ENCODE measurements at places on chromosomes 7 and 10.

GRCh38 chr10:75507469-75507868 is 76.0 kb downstream of the LRMDA start:
- DNase-seq, result no peak

DNA sequence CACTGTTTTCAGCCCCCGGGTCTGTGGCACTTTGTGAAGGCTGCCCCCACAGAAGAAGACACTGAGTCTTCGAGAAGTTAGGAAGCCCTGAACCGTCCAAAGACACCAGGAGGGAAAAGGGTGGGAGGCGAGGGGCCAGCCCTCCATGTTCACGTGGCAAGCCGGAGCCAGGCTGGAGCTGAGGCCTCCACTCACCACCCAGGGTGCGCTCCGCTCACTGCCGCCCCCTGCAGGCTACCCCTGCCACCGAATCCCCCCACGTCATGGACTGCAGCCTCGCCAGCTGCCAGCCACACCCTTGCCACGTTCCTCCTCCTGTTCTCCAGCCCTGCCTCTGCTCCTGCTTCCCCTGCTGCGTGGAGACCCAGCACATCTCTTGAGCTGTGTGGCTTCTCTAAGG is 59.0 kb upstream of the EN2 start:
- no peak for DNase-seq

GRCh38 chr10:54826994-54827560 is 26.0 kb upstream of the PCDH15 start:
- no peak for DNase-seq

- no peak for DNase-seq
These were observed 29.6 kb downstream of the POR start for GRCh38 chr7:75944507-75944906.

- peak; percentile 58 for DNase-seq
These were observed 8.4 kb upstream of the INMT start for GRCh38 chr7:30743371-30744074.

- peak; percentile 99 for DNase-seq
These were observed 102.9 kb upstream of the FAM20C start for GRCh38 chr7:89232-90019.

- DNase-seq, result no peak
These were observed 7.5 kb downstream of the FGFR2 start for GRCh38 chr10:121590772-121591171.

DNA sequence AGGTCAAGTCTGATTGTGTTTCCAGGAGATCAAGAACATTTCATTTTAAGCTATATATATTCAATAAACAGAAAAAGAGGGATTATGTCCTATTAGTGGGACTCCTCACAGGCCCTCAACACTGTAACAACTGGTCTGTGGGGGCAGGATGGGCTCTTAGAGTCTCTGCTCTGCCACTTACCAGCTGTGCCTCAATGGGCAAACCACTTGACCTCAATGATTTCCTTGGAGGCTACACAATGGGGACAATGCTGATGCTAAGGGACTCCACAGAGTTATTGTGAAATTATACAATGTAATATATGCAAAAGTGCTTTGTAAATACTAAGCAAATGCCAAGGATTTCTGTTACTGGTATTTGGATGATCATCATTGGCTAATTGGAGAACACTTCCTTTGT is 33.2 kb upstream of the MXI1 start:
- DNase-seq, result no peak

DNA sequence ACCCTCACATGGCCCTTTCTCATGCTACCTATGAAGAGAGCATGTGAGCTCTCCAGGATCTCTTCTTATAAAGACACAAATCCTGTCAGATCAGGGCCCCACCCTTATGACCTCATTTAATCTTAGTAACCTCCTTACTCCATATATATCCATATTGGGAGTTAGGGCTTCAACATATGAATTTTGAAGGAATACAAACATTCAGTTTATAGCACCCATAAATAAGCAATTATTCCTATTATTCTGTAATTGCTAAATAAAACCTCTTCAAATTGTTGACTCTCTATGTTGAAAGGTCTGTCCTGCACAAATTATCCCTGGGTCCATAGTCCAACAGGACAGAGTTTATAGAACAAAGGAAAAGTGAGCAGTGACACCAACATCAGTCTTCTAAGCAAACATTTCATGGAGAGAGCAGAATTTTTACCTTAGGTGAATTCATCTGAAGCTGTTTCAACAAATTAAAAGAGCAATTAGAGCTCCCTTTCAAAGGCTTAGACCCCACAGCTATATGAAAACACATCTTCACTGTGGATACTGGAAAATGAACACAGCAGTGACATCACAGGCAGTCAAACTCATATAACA is 12.2 kb downstream of the DOCK4 start:
- no peak for DNase-seq

GRCh38 chr10:112124866-112125265 is 58.7 kb downstream of the GPAM start:
- no peak for DNase-seq

- DNase-seq, result no peak
These were observed 81.4 kb upstream of the SHH start for GRCh38 chr7:155893664-155894063.
